ENCODE measurements at places on chromosomes 11 and 22.
A peak's percentile ranks its signal among the peaks of the same experiment; 100 is the strongest.

- DNase-seq: no peak
Measured at GRCh38 chr11:60169264-60169915, 13.5 kb downstream of the MS4A6A start.

DNA sequence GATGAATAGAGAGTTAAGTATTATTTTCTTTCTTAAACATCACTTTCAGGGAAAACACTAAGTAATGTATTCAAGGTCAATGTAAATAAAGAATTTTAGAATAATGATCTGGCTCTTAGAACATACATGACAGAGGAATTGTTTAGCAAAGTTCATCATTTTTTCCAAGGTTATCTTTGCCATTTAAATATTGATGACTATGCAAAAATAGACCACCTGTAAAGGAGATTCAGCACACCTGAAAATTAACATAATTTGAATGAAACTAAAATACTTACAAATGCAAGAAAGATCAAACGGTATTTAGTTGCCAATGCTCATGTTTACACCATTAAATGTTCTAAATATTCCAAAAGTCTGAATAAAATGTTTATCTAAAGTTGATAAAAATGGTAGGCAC is 782.6 kb upstream of the CHORDC1 start:
- no peak for DNase-seq

DNA sequence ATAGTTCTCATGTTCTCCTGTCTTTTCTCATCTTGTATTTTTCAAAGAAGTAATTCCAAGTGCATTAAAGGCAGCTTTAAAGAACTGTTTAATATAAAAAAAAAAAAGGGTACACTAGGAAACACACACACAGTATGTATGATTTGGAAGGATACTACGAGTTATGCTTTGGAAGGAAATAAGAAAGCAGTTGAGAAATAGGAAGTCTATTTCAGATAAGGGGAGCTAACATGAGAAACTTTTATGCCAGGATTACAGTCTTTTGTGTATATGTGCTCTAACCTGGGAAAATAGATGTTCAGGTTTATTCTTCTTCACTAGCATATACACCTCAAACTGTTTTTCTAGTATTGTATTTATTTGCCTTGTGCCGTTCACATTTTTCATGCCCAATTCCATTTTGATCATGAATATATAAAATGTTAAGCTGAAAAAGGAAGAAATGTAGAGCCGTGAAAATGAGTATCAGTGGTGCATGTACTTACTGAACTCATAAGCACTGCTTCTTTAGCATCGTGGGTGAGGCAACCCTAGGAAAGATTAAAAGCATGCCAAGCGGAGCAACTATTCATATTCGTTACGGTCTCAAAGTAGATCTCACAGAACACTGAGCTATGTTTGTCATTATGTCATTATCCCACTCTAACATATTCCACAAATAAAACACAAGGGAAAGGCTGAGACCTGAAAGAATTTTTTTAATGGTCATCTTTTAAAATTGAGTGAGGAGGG is 59.6 kb downstream of the GUCY1A2 start:
- no peak for DNase-seq

DNA sequence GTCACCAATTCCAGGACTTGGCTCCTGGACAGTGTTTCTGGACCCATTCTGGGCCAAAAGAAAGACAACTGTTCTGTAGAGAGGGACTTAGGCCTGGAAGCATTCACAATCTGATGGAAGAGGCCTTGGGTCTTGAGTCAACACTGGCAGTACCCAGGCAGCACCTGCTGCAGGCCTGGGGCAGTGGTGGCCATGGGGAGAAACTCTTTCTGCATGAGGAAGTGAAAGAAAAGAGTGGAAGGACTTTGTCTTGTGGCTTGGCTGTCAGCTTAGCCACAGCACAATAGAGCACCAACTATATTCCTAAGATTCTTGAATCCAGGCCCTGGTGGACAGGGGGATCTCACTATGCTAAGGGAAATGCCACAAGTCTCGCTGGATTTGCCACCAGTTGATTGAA is 70.6 kb downstream of the CTSC start:
- DNase-seq: no peak

- DNase-seq: no peak
Measured at GRCh38 chr11:81070948-81071347, 1630.1 kb upstream of the TENM4 start.

DNA sequence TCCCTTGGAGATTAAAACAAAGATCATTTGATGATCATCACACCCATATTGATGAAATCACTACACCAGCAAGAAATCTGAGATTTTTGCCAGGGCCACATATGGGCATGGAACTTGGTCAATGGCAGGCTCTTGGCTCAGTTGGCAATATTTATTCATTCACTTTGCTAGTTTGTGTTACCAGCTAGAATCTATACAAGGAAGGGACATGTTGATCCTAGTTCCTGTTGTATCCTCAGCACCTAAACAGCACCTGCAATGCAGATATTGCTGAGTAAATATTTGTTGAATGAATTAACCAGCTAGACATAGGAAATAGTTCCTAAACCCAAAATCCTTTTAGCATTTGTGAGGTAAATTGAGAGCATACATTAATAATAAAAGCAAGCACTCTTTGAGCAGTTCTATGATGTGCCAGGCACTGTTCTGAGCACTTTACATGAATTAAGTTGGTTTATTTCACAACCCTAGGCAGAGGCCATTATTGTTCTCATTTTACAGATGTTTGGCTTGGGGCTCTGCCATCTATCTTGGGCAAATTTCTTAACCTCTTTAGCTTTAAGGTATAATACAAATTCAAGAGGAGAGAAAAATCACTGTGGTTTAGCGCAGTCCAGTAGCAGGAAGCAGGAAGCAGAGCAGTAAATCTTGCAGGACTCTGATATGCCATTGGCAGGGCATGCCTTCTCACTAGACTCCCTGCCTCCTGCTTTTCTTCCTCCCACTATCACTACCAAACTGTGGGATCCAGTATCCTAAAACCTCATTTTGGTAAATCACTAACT is 1.6 kb downstream of the TRIM68 start:
- DNase-seq: no peak

DNA sequence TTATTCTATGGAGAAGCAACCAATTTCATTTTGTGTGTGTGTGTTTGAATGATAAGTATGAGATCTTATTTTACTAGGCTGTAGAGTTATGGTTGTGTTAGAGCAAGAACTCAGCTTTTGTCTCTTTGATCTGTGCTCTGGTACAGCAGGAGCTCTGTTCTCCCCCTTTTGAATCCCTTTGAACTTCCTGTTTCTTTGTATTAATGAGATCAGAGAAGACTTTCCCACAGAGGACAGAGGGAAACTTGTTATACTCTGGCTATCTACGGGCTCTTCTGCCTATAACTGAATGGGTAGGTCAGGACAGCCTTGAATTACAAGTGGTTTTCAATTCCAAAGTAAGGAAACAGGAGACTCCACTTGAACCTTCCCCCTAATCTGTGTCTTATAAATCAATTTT is 1015.0 kb upstream of the RAG2 start:
- no peak for DNase-seq

DNA sequence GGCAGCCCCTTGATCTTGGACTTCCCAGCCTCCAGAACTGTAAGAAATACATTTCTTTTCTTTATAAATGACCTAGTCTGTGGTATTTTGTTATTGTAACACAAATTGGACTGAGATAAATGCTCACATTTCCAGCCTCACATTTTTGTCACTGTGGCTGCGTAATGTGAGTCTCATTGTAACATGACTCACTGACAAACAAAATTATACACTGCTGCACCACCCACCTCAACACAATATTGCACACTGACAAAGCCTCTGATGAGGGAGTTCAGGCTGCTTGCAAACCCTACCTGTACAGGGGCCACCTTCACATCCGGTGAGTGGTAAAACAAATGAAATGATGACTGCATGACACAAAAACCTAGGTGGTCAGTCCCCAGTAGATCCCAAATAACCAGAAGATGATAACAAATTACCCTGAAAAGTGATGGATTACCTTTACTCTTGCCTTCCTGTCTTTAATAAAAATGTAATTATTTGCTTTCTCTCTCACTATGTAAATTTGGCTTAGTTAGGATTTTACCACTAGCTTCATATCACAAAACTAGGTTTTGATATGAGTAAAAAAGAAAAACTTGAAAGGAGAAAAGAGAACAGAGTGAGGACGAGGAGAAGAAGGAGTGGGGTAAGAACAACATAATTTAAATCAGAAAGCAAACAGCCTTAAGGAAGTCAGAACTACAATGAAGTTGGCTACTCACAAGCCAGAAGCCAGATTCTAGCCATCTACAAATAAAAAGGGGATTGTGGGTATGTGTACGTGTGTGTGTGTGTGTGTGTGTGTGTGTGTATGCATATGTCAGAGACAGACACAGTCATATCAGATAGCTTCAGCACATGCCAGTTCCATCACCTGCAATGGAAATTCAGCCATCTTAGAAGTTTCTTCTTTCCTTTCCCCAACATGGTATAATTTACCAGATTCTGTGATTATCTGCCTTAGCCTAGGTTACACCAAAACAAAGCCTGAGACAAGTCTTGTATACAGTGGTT is 53.4 kb upstream of the SESN3 start:
- DNase-seq: no peak

- peak; percentile 59 for DNase-seq
Measured at GRCh38 chr22:17159504-17159951, 451 bp upstream of the HDHD5 start.

GRCh38 chr22:25111579-25112517 is 87.8 kb upstream of the CRYBB3 start:
- DNase-seq: no peak

DNA sequence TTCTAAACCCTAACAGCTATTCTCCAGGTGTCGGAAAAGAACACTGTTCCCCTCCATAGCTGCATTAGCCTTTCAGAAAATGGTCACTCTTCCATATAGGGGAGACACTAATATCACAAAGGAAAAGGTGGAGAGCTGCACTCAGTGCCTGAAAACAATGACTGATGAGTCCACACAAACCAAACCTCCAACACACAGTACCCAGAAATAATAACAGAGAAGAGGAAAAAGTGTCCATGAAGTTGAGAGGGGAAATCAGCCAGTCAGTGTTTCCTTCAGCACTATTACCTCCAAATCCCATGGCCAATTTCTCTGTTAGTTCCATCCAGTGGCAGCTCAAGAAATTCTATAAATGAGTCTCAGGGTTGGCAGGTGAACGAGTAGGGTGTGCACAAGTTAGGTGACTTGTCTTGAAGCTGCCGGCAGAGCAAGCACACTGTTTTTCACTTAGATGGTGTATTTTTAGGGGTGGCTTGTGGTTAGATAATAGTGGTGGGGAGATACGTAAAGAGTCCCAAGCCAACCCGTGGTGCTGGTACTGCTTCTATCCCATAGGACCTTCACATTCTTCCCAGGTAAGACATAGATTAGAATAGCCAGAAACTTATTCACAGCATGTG is 84.5 kb upstream of the CHRM4 start:
- DNase-seq: no peak

- DNase-seq: no peak
Measured at GRCh38 chr11:49316180-49316579, 107.8 kb upstream of the FOLH1 start.

Measured in stimulated activated CD4-positive, alpha-beta T cell treated with anti-CD3 and anti-CD28 coated beads, Interleukin-2, amount 100 ng/mL, for 48 hours (primary cell).